NCI-H526 treated with DMSO at 0.1 percent for 48 hours (cell line): ENCODE measurements at places on chromosomes 4 and X.

DNA sequence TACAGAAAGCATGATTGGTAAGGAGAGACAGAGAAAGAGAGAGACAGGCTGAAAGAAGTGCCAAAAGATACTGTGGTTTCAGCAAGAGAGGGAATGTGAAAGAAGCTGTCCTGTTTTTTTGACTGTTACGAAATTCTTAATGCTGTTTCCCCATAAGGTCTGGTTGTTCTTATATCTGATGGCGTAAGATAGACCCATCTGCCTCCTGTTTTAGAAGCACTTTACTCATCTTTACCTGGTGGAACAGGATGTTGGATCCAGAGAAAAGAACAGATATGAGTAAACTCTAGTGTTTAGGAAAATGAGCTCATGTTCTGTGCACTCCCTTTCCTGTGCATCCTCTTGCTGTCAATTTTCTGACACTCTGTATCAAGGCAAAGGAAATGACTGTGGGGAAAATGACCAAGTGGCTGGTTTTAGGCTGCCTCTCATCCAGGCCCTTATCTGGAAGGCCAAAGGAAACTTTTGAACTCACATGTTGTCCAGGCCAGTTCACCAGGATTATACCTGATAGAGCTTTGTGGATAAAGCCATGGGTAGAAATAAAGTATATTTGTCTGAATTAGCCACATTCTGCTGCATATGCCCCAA lies 311.7 kb upstream of the HTR2C start:
- no peak for DNase-seq

DNA sequence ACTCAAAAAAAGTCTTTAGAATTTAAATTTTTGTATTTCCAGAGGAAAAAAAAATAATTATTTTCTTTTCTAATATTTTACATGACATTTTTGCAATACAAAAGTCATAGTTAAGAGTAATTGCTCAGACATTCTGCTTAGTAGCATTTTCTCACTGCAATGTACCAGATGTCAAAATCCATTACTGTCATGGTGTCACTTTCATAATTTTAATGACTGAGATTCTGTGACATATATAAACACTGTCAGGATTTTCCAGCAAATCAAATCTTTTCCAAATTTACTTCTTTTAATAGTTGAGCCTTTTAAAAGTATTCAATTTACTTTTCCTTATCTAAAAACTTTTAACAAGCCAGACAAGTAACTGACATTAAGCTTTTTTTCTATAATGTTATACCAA lies 422.7 kb downstream of the GRIA2 start:
- DNase-seq: no peak

- no peak for DNase-seq
These were observed 63.0 kb downstream of the PRSS12 start for GRCh38 chr4:118289794-118290193.

GRCh38 chr4:85600501-85600900 lies 125.6 kb downstream of the ARHGAP24 start:
- no peak for DNase-seq

DNA sequence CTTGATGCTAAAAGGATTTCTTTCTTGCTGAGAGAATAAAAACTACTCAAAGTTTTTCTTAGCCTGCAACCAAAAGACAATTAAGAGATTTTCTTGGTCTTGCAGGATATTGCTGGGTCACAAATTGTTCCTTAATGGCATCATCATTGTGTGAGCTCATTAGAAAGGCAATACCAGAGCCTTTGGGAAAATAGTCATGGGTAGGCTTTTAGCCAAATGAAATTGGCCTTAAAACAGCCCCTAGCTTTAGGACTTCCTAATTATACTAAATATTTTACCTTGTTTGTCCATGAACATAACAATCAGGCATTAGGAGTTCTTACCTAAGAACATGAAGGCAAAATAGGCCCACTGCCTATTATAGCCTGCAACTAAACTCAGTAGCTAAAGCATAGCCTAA lies 10.4 kb upstream of the FAM13A start:
- DNase-seq: no peak

GRCh38 chrX:47030339-47030738 lies 47.9 kb upstream of the RGN start:
- DNase-seq: peak; percentile 37

- no peak for DNase-seq
These were observed 67.1 kb upstream of the HGFAC start for GRCh38 chr4:3374667-3375066.

- no peak for DNase-seq
These were observed 32.6 kb downstream of the DCK start for GRCh38 chr4:71026086-71026485.

DNA sequence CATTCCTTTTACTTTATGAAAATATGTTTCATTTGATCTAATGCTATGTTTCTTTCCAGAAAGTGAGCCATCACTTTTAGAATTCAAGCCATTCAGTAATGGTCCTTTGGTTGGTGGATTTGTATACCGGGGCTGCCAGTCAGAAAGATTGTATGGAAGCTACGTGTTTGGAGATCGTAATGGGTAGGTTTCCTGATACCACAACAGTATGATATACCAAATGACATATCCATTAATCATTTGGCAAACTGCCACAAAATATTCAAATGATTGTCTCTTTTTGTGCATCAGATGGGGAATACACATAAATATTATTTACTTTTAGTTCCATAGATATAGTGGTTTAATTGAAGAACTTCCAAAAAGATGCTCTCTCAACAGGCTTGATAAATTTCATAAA lies 68.2 kb downstream of the HHIP start:
- no peak for DNase-seq

- DNase-seq: no peak
These were observed 73.9 kb downstream of the LUZP4 start for GRCh38 chrX:115363372-115363771.

DNA sequence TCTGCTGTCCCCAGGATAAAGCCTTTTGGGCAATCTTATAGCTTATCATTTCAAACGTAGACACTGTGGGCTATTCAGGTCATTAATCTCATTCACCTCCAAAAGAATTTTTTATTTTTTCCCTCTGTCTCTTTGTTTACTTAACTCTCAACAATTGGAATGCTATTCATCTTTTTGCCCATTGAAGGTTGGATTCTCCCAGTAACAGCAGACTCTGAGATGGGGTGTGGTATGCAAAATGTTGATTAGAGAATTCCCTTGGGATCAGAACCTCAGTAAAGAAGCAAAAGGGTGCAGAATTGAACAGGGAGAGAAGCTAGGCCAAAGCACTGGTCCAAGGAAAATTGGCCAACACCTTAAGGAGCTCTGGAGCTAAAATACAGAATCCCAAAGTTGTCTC lies 60.4 kb downstream of the CAMK2D start:
- no peak for DNase-seq

- DNase-seq: no peak
These were observed 63.0 kb downstream of the CPZ start for GRCh38 chr4:8655411-8656184.

GRCh38 chr4:82947498-82947897 lies 47.0 kb downstream of the THAP9 start:
- no peak for DNase-seq

GRCh38 chrX:106612393-106612763 lies 600 bp downstream of the RADX start:
- DNase-seq: peak; percentile 23

DNA sequence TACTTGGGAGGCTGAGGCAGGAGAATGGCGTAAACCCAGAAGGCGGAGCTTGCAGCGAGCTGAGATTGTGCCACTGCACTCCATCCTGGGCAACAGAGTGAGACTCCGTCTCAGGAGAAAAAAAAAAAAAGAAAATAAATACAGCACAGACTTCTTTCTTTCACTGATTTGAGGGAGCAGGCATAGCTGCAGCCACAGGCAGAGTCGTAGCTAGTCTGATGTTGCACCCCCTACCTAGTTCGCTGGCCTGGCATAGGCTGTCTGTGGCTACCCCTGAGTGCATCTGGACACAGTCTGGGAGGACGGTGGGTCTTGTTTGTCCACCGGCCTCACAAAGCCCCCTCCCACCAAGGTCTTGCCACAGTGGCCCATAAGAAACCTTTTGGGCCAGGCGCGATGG lies 21.4 kb downstream of the IL3RA start:
- DNase-seq: no peak

DNA sequence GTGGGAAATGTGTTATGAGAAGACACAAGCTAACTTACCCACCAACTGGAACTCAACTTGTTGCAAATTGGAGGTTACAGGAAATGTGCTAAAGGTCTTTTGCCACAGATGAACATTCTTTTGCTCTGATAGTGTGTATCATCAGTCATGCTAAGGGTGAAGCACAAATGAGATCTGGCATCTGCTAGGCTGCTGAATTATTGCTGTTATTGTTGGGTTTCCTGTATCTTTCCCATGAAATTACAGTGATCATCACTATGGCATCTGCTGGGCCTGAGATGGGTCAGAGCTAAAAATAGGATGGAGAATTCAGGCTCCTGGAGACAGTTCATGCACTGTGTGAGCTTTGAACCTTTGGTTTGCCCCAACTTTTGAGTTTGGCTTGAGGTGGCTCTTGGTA lies 124.5 kb downstream of the NPNT start:
- no peak for DNase-seq

GRCh38 chrX:139194571-139195280 lies 335.8 kb upstream of the F9 start:
- DNase-seq: no peak

GRCh38 chrX:30649859-30650258 lies 3.4 kb upstream of the GK start:
- no peak for DNase-seq

- DNase-seq: no peak
These were observed 627.8 kb upstream of the SLIT2 start for GRCh38 chr4:19623866-19624265.

GRCh38 chr4:145414226-145414625 lies 67.4 kb upstream of the SMAD1 start:
- DNase-seq: no peak

- DNase-seq: no peak
These were observed 508.8 kb downstream of the ANKRD50 start for GRCh38 chr4:124203613-124204238.

GRCh38 chr4:151427266-151427665 lies 18.3 kb downstream of the FHIP1A start:
- DNase-seq: no peak

DNA sequence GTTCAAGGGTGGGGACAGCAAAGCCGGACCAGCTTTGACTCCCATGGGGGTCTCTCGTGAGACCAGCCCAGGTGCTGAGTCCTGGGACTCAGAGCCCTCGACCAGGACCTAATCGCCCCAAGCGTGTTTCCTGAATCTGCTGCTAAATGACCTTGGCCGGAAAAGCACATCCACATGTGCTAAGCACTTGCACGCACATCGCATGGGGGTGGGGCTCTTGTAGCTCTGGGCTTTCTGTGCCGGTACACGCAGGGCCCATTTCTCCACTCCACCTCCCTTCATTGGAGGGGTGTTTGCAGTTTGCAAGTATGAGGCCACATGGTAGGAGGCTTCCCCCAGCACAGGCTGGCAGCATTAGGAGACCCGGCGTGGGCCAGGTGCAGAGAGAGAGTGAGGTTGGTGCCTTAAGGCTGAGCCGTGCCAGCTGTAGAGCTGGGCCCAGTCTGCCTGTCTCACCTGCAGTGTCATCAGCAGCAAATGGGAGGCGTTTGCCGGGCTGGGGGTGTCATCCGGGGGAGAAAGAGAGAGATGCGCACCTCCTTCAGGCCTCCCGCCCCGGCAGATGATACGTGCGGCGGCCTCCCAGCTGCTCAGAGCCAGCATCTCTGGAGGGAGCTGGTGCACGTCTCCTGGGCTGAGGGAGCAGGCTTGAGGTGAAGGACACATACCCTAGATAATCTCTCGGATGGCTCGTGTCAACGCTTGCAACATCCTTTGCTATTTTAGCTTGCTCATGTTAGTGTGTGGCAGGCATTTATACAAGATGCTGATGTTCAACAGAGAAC lies 45.2 kb upstream of the CLCN4 start:
- DNase-seq: no peak

- DNase-seq: peak; percentile 18
These were observed 82.0 kb downstream of the PLS3 start for GRCh38 chrX:115642895-115643530.

DNA sequence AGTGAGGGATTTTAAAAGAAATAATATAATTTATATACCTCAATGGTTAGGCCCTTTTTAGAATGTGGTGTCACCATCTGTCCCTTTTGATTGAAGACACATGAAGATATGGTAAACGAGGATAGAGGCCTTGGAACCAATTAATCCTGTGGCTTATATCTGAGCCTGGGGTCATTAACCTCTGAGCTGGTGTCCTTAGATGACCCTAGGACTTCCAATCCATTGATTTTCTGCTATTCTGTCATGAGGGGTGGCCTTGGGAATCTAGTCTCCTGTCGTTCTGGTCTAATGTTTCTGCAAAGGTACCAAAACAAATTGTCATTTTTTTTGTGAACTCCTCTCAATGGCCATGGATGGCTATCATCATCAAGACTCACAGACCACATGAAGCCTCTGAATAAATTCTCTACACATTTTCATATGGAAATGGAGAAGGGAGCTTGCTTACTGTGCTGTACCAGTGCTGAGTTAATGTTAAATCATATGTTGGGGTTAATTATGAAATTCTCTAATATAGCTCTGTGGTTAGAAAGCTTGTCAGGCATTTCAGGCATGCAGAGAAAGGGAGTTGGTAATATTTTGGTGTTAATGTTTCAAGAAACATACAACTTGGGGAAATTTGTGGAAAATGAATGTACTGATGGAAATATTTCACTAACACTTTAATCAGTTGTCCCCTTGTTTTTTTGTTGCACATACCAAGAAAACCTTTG lies 204.2 kb upstream of the IL15 start:
- no peak for DNase-seq

DNA sequence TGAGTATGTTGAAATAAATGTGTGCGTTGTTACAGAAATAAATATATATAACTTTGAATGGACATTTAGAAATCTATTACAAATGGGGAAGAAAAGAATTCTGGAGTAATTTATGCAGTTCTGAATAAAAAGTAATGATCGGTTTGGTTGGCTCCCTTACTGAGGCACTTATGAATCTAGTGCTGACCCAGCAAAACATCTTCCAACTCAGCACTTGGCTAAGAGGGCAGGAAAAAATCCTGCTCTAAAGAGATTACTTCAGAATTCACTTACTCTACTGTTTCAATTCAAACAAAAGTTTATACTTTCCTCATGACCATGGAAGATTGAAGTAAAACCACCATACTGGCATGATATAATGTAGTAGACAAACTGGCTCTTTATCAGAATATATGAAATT lies 123.9 kb upstream of the RXFP1 start:
- DNase-seq: no peak

- no peak for DNase-seq
These were observed 2.3 kb upstream of the ZCCHC4 start for GRCh38 chr4:25310066-25310802.

DNA sequence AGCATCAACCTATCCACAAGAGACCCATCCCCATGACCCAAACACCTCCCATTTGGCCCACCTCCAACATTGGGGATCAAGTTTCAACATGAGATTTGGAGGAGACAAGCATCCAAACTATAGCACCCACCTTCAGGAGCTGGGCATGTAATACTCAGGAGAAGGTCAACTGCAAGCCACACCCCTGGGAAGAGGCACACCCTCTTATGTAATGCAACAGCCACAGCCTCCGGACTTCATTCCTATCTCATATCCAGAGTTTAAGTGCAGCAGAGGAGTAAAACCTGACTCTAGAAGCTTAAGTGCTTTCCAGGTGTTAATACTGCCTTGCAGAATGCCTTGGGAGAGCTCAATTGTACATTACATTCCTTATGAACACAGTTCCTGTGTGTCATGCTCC lies 197.4 kb downstream of the PTTG2 start:
- no peak for DNase-seq

GRCh38 chrX:111110098-111110775 lies 14.2 kb downstream of the PAK3 start:
- no peak for DNase-seq

- DNase-seq: no peak
These were observed 2393.9 kb downstream of the ARAP2 start for GRCh38 chr4:33850371-33850902.

GRCh38 chr4:63580796-63581475 lies 828.3 kb downstream of the TECRL start:
- no peak for DNase-seq
